ENCODE measurements at places on chromosomes 12 and 14. TPM values are rescaled to one million over a fixed set of nuclear protein-coding genes. Genes with fewer than 3 reads are reported as not detected.
A peak's percentile ranks its signal among the peaks of the same experiment; 100 is the strongest.

The BRMS1L gene
- total RNA-seq = 12.0 TPM

GRCh38 chr12:123948401-123948795 lies 24.2 kb downstream of the CCDC92 start:
- no peak for DNase-seq

GRCh38 chr12:115543269-115543668 lies 734.2 kb downstream of the MED13L start:
- no peak for DNase-seq

- peak; percentile 35 for DNase-seq
Measured at GRCh38 chr14:63727231-63727735, 582 bp downstream of the SGPP1 start.

DNA sequence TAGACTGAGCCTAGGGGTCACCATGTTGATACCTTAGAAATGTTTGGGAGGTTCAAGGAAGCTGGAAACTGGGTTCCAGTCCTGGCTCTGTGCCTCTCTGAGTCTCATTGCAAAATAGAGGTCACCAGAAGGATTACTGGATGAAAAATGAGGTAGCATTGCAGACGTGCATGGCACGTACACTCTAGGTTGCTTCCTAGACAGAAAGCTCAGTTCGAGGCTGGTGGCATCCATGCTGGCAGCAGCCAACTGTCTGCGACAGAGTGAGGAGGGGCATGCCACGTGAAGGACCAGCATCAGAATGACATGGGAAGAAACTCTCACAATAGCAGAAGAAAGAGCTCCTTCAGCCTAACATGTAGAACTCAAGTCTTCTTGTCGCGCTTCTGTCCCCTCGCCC lies 4.6 kb upstream of the CYP46A1 start:
- no peak for DNase-seq

GRCh38 chr14:76201162-76201561 lies 49.4 kb downstream of the GPATCH2L start:
- no peak for DNase-seq
